NCI-H1092 treated with DMSO at 0.1 percent for 48 hours (cell line): ENCODE measurements at places on chromosomes 13 and 19.

DNA sequence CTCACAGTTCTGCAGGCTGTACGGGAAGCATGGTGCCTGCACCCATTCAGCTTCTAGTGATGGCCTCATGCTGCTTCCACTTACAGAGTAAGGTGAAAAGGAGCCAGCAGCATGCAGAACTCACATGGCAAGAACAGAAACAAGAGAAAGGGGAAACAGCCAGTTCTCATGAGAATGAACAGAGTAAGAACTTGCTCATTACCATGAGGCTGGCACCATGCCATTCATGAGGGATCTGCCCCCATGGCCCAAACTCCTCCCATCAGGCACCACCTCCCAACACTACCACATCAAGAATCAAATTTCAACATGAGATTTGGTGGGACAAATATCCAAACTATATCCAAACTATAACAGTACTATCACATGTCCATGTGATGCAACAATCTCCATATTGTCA is 72.1 kb downstream of the KATNAL1 start:
- no peak for DNase-seq

DNA sequence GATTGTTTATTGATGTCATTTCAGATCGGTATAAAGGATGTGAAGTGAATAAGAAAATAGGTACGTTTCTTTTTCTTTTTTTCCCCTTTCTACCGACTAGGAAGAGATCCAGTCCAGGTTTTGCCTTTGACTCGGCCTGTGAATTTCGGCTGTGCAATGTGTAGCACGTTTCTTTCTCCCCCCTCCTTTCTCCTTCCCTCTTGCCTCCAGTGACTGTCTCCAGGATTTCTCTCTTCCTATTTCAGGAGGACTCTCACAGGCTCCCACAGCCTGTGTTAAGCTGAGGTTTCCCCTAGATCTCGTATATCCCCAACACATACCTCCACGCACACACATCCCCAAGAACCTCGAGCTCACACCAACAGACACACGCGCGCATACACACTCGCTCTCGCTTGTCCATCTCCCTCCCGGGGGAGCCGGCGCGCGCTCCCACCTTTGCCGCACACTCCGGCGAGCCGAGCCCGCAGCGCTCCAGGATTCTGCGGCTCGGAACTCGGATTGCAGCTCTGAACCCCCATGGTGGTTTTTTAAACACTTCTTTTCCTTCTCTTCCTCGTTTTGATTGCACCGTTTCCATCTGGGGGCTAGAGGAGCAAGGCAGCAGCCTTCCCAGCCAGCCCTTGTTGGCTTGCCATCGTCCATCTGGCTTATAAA is at the start of gene GPC6:
GPC6 (plus strand) TSS at position 185 of the 657 bp plus-strand sequence.
- DNase-seq, result peak; percentile 98

GRCh38 chr13:31913459-31913858 is 118.1 kb upstream of the FRY start:
- DNase-seq, result no peak

GRCh38 chr13:33003458-33004019 is 12.7 kb upstream of the KL start:
- peak; percentile 88 for DNase-seq

GRCh38 chr13:91767651-91768050 is 369.2 kb downstream of the GPC5 start:
- no peak for DNase-seq

GRCh38 chr13:31213651-31214289 is 14.0 kb downstream of the B3GLCT start:
- no peak for DNase-seq

- no peak for DNase-seq
These were observed 8.7 kb upstream of the TIMM50 start for GRCh38 chr19:39471756-39472536.

- DNase-seq, result no peak
These were observed 14.5 kb upstream of the SPC24 start for GRCh38 chr19:11169896-11170678.

DNA sequence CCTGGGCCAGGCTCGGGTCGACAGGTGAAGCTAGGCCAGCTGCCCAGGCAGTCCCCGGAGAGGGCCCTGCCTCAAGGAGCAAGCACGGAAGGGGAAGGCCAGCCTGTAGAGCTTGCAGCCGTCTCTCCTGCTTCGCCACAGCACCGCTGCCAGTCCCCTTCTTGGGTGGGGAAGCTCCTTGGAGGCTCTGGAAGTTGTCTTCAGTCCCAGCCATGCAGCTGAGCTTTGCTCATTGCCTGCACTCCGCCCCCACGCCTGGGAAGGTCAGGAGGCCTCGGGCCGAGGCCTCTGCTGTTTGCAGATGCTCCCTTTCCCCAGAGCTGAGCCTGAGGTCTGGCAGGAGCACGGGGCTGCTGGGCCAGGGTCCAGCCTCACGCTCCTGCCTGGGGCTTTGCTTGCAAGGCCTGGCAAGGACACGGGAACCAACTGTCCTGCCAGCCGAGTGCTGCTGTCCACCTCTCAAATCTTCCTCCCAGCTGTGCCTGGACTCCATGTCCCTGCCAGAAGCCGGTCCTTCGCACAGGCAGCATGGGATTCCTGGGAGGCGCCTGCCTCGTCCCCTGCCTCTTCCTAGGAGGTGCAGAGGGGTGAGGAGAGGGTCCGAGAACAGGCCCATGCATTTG is 13.3 kb downstream of the PLEKHF1 start:
- no peak for DNase-seq

DNA sequence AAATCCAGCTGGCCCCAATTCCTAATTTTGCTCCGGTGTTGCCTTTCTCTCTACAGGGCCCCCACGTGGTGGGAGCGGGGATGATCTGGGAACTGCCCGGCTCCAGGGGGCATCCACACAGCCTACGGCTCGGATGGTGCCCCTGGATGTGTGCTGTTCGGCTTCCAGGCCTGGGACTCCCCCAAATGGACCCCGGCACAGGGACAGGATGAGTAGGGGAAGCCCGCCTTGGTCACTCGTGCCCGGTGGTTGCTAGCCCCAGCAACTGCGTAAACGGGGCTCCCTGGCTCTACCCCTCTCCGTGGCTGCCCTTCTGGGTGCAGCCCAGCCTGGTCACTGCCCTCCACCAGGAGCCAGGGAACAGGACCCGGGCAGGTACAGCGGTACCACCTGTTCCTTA is 111.5 kb downstream of the TEX26 start:
- no peak for DNase-seq
